ACHN (cell line): ENCODE measurements at places on chromosomes 5 and 9.
A peak's percentile ranks its signal among the peaks of the same experiment; 100 is the strongest.

GRCh38 chr5:179054036-179054785, 6.0 kb upstream of the ZNF354C start:
- DNase-seq: no peak

- DNase-seq: peak; percentile 17
These were observed 518 bp upstream of the FAM13B start for GRCh38 chr5:138033386-138033808.

- DNase-seq: no peak
These were observed 174.7 kb downstream of the HMHB1 start for GRCh38 chr5:143986516-143987212.

DNA sequence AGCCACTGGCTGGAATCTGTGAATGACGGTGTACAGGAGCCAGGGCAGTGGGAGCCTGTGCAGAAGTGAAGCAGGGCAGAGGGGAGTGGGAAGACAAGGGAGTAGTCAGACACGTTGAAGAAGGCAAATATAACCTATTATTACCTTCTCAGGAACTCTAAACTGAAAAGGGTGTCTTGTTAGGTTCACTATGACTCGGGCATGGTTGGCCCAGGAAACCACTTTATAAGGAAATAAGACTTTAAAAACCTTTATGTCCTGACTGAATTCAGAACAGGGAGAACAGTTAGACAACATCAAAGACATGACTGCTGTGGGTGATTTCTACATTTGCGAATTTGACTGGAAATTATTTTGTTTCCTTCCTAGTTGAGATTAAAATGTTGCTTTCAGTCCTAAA, 107.5 kb downstream of the ACER2 start:
- DNase-seq: no peak

GRCh38 chr9:6673326-6674025, 27.9 kb upstream of the GLDC start:
- DNase-seq: no peak

- DNase-seq: peak; percentile 34
These were observed 86.0 kb downstream of the UHRF2 start for GRCh38 chr9:6498982-6499381.

GRCh38 chr9:131982102-131982501, 97.6 kb downstream of the MED27 start:
- DNase-seq: no peak

DNA sequence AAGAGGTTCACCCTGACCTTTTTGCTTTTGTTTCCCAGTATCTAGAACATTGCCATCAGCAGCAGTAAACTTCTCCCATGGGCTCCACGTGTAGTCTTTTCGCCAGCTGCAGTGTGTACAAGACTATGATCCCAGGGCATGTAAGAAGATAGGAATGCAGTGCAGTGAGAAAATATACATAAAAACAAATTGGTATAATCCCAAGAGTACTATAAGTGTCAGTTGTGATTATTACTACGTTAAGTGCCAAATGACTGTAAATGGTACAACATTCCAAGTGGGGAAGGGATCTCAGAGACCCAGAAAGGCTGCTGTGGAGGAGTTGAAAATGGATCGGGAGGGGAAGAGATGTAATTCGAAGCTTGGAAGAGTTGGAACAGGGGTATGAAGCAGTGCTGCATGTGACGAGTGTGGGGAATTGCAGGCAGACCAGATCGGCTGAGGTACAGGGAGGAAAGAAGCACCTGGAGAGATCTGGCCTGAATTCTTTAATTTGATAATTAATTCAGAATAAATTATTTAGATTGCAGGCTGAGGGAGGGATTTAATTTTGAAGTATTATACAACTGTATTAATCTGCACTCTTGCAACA, 95.1 kb downstream of the FBXL7 start:
- DNase-seq: no peak

DNA sequence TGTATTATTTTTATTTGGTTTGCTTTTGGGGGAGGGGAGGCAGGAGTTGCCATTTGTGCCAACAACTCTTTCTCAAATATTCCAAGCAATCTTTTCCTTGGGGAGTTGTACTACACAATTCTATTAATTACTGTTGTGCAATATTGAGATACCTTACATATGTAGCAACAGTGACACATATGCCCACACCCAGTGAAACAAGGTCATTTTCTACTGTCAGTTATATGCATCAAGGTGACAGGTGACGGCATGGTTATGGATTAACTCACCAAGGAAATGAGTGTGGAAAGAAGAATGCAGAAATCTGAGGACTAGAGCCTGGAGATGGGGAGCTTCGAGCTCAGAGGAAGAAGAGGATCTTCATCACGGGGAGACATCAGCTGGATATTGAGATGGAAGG, 17.9 kb upstream of the MSMP start:
- DNase-seq: no peak

DNA sequence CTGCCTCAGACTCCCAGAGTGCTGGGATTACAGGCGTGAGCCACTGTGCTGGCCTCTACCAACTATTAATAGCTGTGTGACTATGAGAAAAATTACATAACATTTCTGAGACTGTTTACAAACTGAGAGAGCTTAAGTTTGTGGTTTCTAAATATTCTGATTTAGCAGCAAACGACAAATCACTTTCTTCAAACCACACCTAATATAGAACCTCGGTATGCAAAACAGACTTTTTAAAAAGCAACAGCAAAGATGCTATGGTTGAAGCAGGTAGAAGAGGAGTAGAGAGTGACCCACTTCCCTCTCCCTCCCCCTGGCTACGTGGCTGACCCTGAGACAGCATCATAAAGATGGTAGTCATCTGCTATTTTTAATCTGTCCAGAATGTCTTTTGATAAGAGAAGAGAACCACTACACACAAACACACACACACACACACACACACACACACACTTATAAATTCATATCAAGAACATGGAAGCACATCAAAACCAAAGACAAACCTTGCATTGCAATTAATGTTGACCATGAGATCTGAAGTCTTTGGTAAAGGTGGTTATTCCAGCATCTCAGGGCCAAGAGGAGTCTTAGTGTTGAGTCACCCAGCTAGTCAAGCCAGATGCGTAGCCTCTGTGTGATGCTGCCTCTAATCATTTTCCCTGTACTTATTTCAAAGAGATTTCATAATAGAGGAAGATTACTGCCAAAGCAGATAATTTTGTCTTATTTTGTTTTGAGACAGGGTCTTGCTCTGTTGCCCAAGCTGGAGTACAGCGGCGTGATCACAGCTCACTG, 58.1 kb upstream of the TMEM215 start:
- no peak for DNase-seq

- no peak for DNase-seq
These were observed 39.7 kb downstream of the NDUFS6 start for GRCh38 chr5:1840741-1841521.

GRCh38 chr9:105148328-105149006, 96.0 kb upstream of the SLC44A1 start:
- peak; percentile 22 for DNase-seq

DNA sequence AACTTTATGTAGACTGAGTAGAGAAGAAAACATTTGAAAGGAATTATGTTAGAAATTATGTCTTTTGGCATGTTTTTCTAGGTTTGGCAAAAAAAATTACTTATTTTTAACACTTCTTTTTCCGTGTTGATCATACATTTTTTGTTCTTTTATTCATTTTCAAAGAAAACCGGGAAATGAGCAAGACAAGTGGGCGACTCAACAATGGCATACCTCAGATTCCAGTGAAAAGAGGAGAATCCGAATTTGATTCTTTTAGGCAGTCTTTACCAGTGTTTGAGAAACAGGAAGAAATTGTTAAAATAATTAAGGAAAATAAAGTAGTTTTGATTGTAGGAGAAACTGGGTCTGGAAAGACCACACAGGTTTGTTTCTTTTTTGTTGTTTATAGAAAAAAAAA, 12.9 kb downstream of the YTHDC2 start:
- DNase-seq: no peak

DNA sequence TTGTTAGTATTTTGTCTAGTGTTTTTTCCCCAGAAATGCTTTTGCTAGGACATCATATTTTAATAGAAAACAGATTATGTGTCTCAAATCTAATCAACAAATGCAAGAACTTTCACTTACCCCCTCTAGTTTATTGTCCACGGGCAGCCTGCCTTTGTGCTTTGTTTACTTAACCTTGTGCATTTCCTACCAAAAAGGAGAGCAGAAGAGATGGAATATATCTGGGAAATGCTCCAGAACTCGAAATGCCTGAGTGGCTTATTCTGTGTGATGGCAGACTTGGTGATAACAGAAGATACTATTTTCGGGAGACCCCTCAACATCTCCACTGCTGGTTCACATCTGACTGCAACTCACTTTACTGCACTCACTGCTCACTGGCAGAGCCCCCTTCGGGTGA, 33.3 kb upstream of the SPDL1 start:
- DNase-seq: no peak

DNA sequence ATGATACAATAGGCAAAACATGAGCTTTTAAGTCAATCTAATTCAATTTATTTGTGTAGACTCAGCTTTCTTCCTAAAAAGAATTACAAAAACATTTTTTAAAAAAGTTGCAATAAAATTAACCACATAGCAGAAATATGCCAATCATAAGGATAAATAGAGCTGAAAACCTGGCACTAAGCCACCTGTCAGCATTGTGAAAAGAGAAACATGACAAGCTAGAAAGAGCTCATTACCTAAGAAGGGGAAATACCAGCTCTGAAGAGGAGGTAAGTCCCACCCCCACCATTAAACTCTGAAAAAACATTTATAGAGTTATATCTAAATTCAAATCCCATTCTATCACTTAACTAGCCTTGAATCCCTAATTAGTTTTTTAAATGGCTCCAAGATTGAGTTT, 372.9 kb downstream of the OSTF1 start:
- DNase-seq: no peak

DNA sequence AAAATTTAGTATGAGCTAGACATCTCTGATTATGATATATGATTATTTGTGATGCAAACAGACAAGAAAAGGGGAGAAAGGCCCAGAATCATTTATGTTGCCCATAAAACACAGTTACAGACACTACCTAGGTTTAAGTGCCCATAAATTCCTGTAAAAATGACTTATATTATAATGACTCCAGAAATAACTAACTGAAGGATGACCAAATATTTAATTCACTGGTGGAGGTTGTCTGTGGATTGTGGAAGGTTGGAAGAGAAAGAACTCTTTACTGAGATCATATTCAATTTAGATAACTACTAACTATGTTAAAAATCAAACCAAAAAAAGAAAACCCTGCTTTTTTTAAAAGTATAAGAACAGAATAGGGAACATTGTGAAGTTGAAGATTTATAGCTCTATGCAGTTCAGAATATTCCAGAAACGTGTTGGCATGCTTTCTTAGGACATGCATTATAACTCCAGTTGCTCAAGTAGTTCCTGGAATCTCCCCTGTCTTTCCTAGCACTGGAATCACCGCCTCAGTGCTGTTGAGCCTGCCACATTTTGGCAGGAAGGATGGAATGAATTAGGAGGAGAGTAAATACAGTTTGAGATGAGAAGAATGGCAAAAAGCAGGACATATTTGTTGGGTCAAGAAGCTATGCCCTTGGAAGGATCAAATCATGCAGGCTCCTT, 72.0 kb upstream of the PAPPA start:
- no peak for DNase-seq

- DNase-seq: no peak
These were observed 17.1 kb upstream of the C9 start for GRCh38 chr5:39381376-39381775.

DNA sequence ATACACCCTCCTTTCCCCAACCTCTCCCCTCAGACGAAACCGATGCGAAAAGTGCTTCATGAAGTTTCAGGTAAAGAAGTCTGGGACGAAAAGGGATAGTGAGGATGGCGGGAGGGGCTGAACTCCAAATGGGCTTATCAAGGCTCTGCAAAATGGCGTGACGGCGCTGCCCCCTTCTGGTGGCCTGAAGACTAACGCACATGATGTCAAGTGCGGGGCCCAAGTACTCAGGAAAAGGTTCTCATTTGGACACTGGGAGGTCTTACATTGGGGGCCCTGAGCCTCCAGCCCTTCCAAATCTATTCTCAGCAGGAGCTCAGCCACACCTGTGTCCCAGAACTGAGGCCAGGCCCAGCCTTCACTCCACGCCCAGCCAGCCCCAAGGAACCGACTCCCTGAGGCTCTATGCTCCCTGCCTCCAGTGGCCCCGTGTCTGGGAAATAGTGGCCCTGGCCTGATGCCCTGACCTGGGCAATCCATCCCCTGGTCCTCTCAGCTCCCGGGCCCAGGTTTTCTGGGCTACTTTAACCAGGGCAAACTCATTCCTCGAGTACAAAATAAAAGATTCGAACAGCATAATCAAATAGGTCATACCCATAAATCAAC, 119.9 kb downstream of the KCNIP1 start:
- DNase-seq: peak; percentile 46

DNA sequence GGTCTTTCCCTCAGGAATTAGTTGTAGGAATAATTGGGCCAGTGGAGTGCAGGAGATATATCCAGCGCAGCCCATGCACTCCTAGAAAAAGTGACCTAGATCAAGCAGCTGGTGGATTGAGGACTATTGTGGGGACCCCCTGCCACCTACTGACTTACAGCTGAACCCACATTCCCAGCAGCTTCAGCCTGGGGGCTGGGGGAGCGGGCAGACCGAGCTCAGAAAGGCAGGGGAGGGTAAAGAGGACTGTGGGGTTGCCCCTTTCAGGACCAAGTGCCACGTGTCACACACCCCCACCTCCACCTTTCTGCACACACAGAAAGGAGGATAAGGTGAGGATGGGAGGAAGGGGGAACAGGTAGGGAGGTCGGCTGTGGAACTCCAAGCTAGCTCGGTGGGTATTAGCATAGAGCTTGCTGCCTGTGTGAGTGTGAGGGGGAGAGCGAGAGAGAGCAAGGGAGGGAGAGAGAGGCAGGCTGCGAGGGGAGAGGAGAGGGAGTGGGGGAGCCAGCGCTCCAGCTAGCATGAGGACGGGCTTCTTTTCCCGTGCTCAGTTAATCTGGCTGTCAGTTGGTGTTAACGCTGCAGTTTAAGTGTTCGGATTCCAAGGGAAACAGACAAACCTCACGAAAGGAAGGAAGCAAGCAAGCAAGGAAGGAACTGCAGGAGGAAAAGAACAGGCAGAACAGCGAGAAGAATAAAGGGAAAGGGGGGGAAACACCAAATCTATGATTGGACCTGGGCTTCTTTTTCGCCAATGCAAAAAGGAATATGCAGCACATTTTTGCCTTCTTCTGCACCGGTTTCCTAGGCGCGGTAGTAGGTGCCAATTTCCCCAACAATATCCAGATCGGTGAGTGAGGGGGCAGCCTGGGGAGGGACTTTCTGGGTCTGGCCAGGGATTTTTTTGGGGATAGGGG, at the start of gene GRIA1:
TSS of gene GRIA1 (plus strand) at position 553 of the 920 bp plus-strand sequence.
- no peak for DNase-seq

DNA sequence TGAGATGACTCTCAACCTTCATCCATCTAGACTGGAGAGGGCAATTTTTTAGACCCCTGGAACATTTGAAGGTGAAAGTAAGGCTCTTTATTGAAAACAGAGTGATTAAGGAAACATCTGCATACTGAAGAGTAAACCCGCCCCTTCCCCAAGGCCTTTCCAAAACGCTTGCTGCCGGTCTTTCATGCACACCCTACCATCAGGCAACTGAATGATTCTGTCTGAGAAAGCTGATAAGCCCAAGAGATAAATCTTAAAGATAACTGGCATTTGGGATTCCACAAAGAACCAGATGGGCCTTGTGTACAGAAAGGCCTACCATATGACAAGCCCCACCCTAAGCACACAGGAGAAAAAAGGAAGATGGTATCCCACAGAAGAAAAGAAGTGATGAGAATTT, 54.4 kb upstream of the PIK3R1 start:
- DNase-seq: no peak

- no peak for DNase-seq
These were observed 234.6 kb downstream of the GABRB2 start for GRCh38 chr5:161311965-161312364.

- DNase-seq: no peak
These were observed 11.9 kb upstream of the MELK start for GRCh38 chr9:36560771-36561170.

- DNase-seq: peak; percentile 80
These were observed 43.1 kb downstream of the PTCD2 start for GRCh38 chr5:72363166-72363802.
